ENCODE measurements at places on chromosomes 7 and 10.

DNA sequence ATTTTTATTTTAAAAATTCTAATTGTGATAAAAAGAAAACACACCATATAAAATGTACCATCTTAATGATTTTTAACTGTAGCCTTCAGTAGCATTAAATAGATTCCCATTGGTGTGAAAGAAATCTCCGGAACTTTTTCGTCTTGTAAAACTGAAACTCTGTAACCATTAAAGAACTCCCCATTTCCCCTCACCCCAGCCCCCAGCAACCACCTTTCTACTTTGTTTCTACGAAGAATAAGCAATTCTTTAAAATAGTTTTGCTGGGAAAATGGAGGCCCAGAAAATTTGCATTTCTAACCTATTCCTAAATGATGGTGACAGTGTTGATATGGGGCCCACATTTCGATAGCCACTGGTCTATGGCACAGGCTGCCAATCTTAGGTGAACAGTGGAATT lies 305.4 kb upstream of the PFKP start:
- no peak for DNase-seq

DNA sequence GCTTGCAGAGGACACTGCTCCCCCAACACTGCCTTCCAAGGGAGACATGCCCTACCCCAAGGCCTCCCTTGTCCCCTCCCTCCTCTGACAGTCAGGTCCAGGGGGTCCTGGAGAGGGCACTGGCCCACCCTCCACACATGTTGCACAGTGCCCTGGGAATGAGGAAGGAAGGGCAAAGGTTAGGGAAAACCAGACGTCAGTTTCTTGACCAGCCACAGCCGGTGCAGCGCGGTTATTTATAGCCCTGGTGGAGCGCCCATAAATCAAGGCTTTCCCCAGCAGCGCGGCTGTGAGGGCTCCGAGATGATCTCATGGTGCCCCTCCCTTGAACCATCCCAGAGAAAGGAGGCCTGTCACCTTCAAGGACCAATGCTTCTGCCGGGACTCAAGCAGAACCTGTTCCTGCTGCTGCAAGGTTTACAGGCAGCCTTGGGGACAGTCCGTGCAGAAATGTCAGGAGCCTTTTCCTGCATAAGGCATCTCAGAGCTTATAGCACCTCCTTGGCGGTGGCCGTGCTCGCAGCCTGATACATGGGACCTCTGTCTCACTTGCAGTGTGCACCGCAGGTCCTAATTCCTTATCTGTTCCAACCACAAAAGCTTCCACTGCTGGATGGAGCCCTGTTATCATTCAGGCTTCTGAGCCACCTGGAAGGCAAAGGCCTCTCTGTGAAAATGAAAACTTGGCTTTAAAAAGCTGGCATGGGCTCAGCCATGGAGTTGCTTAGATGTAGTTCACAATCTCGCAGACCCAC lies 127.3 kb downstream of the LHPP start:
- no peak for DNase-seq

- no peak for DNase-seq
Observed at GRCh38 chr10:104325436-104326435, 12.5 kb downstream of the ITPRIP start.

DNA sequence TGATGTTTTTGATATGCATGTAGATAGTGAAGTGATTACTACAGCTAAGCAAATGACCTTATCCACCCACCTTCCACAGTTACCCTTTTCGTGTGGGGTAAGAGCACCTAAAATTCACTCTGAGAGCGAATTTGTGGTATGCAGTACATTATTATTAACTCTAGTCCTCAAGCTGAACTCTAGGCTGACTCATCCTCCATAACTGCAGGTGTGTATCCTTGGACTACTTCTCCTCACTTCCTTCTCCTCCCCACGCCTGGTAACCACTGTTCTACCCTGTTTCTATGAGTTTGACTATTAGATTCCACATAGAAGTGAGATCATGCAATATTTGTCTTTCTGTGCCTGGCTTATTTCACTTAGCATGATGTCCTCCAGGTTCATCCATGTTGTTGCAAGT lies 484.6 kb downstream of the GATA3 start:
- no peak for DNase-seq

GRCh38 chr7:106257752-106258151 lies 27.0 kb downstream of the NAMPT start:
- DNase-seq = no peak

GRCh38 chr10:1089017-1089689 lies 33.0 kb downstream of the WDR37 start:
- DNase-seq = no peak

- DNase-seq = no peak
Observed at GRCh38 chr10:76125900-76126299, 694.5 kb downstream of the LRMDA start.

- DNase-seq = no peak
Observed at GRCh38 chr10:15158972-15159371, 9.5 kb downstream of the NMT2 start.

DNA sequence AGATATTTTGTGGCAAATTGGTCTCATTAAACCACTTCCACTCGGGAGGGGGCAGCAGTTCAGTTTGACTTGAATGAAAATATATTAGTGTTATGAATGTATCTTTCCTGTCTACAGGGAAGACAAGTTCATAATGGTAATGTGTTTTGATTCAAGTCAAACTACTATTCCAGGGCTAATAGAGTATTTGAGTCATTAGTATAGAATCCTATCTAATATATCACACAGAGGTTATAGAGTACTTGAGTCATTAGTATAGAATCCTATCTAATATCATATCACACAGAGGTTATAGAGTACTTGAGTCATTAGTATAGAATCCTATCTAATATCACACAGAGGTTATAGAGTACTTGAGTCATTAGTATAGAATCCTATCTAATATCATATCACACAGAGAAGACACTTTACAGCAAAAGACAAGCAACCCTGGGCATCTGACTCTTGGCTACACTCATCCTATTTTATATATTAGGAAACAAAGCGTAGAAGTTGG lies 199.7 kb upstream of the MAGI2 start:
- no peak for DNase-seq

DNA sequence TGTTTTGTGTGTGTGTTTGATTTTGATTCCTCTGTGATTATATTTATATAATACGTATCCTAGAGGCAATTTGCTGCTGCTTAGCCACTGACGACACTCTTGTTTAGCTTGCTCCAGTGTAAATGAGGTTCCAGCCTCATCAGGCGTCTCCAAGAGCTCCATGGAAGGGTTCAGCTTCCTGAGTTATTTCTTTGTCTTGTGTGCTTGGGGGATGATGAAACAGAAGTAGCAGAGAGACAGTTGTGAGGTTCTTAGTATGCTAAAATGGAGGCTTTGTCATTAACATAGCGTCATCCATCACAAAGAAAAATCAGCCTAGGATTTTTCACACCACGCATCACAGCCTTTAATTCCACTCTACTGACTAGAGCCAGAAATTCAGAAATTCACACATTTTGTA lies 85.1 kb downstream of the KLF6 start:
- no peak for DNase-seq

- no peak for DNase-seq
Observed at GRCh38 chr10:58282615-58283014, 13.7 kb downstream of the CISD1 start.

- DNase-seq = no peak
Observed at GRCh38 chr10:13491747-13492360, 37.0 kb downstream of the BEND7 start.
